ENCODE measurements at places on chromosomes 12 and 14.

DNA sequence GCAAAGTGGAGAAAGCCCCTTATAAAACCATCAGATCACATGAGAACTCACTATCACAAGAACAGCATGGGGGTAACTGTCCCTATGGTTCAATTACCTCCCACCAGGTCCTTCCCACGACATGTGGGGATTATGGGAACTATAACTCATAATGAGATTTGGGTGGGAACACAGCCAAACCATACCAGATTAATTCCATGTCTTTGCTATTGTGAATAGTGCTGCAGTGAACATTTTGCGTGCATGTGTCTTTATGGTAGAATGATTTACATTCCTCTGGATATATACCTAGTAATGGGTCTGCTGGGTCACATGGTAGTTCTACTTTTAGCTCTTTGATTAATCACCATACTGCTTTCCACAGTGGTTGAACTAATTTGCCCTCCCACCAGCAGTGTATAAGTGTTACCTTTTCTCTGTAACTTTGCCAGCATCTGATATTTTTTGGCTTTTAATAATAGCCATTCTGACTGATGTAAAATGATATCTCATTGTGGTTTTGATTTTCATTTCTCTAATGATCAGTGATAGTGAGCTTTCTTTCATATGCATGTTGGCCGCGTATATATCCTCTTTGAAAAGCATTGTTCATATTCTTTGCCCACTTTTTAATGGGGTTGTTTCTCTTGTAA lies 29.7 kb upstream of the SAV1 start:
- DNase-seq: no peak

DNA sequence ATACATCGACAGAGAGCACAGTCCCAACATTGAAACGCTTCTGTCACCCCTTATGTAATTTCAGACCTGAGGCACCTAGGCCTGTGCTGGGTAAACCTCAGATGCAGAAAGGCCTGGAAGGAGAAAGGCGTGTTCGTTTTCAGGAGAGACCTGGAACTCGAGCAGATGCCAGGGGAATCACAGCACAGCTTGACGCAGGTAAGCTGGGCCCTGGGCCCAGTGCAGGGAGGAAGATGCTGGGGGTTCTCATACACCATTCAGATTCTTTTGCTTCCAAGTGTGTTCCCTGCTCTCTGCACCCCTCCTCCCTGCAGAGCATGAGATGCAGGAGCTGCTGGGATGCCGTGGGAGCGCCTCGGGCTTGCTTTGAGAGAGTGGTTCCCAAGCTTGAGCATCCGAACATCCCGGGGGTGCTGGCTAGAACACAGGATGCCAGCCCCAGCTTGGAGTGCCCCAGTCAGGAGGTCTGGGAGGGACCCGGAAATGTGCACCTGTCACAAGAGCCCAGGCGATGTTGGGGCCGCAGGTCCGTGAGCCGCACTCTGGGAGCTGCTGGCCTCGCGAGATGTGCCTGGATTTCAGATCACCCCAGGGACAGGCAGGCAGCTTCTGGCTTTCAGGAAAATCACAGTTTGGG lies 35.9 kb downstream of the FZD10 start:
- DNase-seq: no peak

- DNase-seq: no peak
Observed at GRCh38 chr14:102776761-102777710, at the start of gene TRAF3. TSS of gene TRAF3 (plus strand) at chr14:102777449. CDS start at chr14:102870202, 92,753 bp downstream.

- DNase-seq: no peak
Observed at GRCh38 chr12:131147894-131148293, 194.2 kb downstream of the ADGRD1 start.

DNA sequence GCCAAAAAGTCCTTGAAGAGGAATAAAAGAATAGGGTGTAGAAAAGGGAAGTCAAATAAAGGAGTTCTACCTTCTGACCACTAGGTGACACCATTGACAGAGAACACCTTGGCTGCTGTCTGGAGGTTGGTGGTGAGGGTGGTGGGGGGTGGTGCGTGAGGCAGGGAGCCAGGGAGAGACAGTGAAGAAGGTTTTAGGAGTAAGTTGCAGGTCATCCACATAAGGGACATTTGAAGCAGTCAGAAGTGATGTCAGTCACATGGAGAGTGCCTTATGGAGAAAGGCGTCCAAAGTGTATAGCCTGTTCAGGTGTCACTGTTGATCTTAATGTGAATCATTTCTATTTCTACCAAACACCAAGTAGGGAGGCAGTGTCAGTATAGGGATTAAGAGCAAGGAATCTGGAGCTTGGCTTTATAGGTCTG lies 279.3 kb upstream of the DDHD1 start:
- DNase-seq: peak; percentile 5

DNA sequence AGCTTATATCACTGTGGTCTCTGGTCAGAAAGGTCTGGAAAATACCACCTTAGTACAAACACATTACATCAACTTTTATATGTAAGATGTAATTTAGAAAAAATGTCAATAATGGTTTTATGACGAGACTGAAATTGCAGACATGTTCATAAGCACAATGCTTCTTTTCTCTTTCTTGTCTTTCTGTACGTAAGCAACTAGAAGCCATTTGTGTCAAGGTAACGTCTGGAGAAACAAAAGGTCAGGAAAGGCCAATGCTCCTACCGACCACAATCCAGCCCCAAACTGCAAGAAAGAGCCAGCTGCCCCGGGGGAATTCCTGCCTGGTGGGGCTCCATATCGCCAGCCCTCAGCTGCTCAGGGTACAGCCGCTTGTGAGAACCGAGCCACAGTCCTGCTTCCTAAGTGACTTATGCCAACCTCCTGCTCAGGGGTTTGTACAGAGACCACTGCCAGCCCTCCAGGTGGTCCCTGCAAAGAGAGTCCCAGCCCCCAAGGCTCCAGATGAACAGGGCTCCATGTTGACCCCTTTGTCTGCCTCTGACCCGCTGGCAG lies 6.3 kb downstream of the ZNF839 start:
- DNase-seq: no peak

DNA sequence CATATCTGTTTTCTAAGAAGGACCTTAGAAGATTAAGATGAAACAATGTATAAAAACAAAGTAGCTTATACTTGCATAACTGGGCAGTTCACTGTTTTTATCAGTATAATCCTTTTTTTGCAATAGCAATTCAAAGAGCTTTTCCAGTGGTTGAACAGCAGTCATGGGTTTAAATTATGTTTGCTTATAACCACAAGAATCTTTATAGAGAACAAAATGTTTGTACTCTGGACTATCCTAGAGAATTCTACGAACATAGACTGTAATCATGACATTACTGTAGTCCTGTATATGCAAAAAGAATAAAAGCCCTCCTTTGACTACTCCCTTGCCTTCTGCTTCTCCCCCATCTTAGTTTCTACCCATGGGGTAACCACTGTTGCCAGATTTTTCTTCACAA lies 5.7 kb downstream of the FAM177A1 start:
- DNase-seq: no peak

DNA sequence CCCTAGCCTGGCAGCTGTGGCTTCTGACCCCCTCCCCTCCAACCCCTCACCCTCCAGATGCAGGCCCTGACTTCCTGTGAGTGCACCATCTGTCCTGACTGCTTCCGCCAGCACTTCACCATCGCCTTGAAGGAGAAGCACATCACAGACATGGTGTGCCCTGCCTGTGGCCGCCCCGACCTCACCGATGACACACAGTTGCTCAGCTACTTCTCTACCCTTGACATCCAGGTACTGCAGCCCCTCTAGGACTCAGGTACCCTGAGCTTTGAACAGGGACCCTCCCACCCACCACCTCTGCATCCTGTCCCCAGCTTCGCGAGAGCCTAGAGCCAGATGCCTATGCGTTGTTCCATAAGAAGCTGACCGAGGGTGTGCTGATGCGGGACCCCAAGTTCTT lies 6.0 kb upstream of the IRF9 start:
- DNase-seq: no peak
